GM12891 (cell line): ENCODE measurements at places on chromosomes 2 and 18.

DNA sequence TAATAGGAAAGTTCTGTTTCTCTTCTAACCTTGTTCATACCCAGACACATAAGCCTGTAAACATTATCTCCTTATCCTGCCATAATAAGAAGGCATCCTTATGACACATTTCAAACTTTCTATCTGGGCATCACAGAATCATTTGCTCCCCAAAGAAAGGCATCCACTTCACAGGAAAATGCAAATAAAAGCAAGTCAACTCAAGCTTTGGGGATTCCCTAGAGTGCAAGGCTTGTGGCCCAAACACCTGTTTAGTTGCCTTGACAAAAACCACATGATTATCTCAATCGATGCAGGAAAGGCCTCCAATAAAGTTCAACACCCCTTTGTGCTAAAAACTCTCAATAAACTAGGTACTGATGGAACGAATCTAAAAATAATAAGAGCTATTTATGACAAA lies 195.7 kb upstream of the GALNT5 start:
- DNase-seq = no peak

DNA sequence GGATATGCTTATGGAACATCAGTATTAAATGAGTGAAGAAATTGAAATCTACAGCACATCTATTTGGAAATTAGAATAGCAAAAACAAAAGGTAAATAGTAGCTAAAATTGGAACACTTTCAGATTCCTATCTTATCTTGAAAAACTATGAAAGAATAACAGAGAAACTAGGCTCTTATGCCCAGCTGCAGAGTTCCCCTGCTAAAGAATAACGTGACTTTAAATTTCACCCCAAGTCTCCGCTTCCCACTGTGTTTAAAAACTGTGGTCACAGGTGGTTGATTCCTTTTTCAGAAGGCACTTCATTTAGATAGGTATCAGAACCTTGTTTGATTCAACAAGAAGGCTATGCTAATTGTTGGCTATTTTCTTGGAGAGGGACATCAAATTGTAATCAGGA lies 30.1 kb downstream of the ARHGAP28 start:
- DNase-seq = no peak

- no peak for DNase-seq
Observed at GRCh38 chr2:157245846-157246764, 11.4 kb upstream of the GALNT5 start.

DNA sequence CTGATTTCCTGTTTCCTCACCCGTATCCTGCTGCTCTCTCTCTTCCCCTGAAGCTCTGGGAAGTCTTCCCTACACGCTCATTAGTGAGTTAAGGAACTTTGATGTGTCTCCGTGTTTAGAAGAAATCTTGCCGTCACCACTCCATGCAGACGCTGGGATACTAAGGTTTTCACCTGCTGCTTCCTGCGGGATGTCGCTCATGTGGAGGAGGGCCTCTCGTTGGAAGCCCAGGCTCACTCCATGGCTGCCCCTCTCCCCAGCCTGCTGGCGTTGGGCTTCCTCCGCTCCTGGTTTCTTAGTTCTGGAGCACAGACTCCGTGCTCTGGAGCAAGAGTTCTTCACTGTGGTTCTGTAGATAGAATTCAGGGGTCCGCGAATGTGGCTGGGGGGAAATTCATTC lies 326.3 kb downstream of the GBX2 start:
- no peak for DNase-seq

- no peak for DNase-seq
Observed at GRCh38 chr2:69789772-69790600, 39.5 kb upstream of the GMCL1 start.

DNA sequence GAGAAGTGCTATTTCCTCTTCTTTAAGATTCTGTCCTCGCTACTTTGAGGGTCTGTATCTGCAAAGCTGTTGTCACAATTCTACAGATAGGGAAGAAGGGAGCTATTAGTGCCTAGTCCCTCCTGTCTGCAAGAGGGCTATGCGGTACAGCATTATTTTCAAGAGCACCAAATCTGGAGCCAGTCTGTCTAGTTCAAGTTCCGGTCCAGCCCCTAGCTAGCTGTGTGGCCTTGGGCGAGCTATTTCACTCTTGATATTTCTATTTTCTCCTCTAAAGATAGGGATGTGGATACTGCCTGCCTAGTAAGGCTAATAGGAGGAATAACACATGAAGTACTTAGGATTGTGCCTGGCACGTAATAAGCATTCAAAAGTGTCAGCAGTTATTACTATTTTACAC lies 272.4 kb downstream of the KCNE4 start:
- no peak for DNase-seq

DNA sequence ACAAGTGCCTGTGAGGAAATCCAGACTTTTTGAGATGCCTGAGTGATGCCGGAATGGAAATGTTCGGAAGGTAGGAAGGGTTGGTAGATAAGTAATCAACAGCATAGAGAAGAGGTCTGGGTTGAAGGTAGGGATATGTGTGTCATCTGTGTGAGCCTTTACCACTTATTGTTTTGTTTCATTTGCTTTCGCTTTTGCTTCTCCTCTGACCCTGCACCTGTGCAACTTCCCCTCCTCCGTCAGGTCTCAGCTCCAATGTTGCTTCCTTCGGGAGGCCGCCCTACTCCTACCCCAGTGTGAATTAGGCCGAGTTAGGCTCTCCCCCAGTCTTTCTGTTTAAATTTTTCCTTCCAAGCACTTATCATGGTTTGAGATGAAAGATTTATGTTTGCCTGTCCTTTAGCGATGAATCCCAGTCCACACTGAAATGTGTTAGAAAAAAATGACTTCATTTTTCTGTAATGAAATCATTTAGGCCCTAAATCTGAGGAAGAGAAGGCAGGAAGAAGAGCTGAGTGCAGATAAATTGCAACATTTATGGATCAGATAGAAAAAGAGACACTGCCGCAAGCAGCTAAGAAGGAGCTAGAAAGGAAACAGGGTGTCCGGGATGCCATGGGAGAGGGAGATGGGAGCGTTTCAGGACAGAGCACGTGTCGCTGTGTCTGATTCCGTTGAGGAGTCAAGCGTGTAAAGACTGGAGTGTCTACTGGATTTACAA lies 139.6 kb upstream of the PELI1 start:
- no peak for DNase-seq

GRCh38 chr2:149418065-149418464 lies 87.7 kb downstream of the LYPD6 start:
- DNase-seq = no peak

DNA sequence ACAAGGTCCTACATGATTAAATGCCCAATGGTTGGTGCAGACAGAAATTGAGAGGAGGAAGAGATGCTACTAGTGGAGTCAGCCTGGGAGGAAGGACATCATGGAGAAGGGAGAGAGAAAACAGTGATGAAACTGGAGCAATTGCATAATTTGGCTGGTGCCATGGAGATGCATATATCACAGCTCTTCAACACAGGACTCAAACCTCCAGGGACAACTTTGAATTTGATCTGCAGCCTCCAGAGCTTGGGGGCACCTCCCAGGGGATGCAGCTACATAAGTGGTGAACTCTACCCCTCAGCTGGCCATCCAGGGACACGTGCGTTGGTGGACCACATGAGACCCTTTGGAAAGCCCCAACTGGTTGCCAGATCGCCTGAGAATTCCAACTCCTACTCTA lies 80.4 kb downstream of the CTAGE1 start:
- no peak for DNase-seq

DNA sequence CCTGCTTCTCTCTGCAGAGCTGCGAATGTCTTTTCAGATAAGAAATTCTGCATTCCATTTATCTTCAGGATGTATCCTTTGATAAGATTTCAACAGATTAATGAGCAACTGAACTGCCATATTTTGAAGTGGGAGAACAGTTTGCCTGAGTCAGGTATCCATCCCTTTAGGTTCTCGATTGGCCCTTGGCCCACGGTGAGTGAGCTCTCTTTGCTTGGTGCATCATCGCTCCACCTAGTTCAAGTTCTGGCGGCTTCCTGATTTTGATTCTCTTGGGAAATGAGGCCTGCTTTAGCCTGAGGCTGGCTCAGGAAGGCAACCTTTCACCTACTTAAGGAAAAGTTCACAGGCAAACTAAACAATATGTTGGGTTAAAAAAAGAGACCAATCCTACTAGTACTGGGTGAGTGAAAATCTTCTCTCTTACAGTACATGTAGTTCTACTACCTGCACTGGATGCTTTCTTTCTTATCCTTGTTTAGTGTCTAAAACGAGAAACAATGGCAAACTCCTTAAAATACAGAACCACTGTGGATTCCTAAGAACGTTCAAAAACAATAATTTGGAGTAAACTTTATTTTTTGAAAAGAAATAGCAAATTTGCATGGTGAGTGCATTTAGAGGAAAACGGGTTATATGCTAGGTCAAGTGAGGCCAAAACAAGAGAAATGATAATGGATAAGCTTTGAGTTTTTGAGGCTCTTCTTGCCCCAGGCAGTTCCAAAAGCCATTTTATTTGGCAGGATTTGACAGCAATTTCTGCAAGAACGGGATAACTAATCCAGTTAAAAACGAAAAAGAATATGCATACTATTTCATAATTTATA lies 837 bp upstream of the ACSL3 start:
- DNase-seq = no peak
